ENCODE measurements at places on chromosomes 5 and 9.
A peak's percentile ranks its signal among the peaks of the same experiment; 100 is the strongest.

GRCh38 chr5:155460501-155460931 is 447.0 kb downstream of the KIF4B start:
- no peak for DNase-seq

GRCh38 chr5:7087719-7088297 is 308.1 kb upstream of the ADCY2 start:
- no peak for DNase-seq

DNA sequence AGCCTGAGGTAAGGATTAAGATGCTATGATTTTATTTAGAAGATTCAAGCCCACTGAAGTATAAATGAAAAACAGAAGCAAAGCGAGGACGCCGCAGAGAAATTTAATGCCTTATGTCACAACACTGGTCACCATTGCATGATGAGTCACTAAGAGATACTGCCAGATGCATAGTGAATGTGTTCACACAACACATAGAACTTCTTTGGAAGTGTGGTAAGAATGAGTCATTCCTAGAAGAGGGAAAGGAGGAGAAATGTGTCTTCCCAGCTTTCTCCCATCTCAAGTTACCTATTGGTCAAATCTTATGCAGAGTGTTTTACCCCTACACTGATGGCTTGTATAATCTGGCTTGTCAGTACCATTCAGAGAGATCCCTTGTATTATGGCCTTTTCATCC is 465.3 kb upstream of the ARRDC3 start:
- no peak for DNase-seq

DNA sequence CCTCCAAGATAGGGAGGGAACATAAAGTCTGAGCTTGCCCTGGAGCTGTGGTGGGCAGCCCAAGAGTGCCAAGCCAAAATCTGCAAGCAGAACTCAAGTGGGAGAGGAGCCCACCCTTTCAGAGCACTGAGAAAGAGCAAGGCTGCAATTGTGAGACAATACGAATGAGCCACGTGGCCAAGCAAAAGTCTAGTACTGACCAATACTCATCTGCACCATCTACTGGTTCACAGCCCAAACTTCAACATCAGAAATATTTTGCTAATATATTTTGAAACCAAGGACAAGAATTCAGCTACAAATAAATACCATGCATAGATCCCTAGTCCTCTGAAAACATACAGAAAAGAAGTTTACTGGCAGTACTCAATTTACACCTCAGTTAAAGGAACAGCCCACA is 696.2 kb upstream of the COX7C start:
- no peak for DNase-seq

DNA sequence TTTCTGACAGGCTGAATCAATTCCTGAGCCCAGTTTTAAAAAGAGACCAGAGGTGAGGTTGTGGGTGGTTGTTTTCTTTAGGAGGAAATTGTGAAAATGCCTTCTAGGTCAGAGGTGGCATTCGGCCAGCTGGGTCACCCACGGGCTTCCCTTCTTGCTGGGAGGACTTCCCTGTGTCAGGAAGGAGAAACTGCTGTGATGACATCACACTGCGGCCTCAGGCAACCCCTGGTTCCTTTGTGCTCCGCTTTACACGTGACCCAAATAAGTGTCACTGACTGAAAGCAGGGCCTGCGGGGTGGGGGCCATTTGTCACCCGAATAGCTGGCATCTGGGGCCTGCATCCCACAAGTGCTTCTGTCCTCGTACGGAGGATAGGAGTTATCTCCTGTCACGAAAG is 39.7 kb downstream of the FABP6 start:
- DNase-seq: peak; percentile 84

- DNase-seq: no peak
Observed at GRCh38 chr9:80156756-80157472, 585.1 kb downstream of the TLE4 start.
